ENCODE measurements at places on chromosomes 2 and 18.
A peak's percentile ranks its signal among the peaks of the same experiment; 100 is the strongest.

DNA sequence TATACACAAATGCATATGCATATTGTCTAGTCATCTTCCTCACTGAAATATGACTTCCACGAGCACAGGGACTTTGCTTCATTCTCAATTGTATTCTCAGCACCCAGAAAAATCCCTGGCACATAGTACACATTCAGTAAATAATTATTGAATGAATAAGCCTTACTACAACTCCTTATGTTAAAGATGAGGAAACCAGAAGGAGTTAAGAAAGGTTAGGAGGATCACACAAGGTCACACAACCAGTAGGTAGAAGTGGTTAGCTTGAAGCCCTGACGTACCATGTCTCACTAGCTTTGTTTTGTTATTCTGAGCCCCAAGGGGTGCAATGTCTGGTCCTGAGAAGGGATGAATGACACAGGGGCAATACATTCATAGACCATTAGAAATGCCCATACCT is 220.9 kb upstream of the PID1 start:
- no peaks in the 10 kb centered on the region for H3K4me1 ChIP-seq
- no peak for DNase-seq
- H3K4me3 ChIP-seq: no peak overlapping the region

DNA sequence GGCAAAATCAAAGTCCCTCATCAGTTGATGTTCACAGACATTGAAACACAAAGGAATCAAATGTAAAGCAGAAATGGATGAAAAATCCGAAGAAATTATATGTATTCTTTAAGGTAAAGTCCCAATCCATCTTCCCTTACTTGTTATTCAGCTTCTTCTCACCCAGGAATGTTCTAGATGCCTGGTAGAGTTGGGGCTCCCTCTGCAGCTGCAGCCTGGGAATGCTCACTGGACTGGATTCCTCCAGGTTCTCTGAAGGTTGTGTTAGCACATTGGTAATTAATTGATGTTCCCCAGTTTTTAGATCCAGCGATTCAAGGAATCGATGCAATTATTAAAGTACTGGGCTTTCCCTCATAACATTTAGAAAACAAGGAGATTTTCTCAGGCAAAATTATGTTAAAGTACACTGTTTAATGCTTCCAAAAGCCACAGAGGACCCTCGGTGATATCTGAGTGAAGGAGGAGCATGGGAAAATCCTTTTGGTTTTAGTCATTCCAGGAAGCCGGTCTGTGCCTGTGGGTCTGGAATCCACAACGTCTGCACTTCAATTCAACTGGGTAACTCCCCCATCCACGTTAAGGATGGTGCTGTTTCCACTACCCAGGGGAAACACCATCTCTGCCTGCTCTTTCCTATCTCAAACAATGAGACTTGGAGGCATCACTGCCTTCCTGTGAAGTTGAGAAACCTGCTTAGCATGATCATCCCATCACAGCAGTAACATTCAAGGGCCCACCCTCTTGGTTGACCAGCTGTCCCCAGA is 22.0 kb downstream of the NTSR2 start:
- H3K36me3 ChIP-seq: peaks cover 1% of the 10 kb centered on the region
- H3K27ac ChIP-seq: no peak overlapping the region
- no peaks in the 10 kb centered on the region for H3K4me1 ChIP-seq
- no peak overlapping the region for H3K4me3 ChIP-seq
- no peaks in the 10 kb centered on the region for H3K27me3 ChIP-seq
- DNase-seq: peak; percentile 73

GRCh38 chr2:187081461-187081860 is 232.5 kb upstream of the ZSWIM2 start:
- H3K36me3 ChIP-seq: no peaks in the 10 kb centered on the region
- H3K27ac ChIP-seq: no peak overlapping the region
- no peaks in the 10 kb centered on the region for H3K4me1 ChIP-seq
- H3K27me3 ChIP-seq: no peaks in the 10 kb centered on the region
- no peak for DNase-seq

GRCh38 chr18:6949800-6950586 is 167.6 kb downstream of the LAMA1 start:
- no peaks in the 10 kb centered on the region for H3K27me3 ChIP-seq
- peaks cover 5% of the 10 kb centered on the region for H3K4me1 ChIP-seq
- peak; percentile 33 for DNase-seq
- no peak overlapping the region for H3K27ac ChIP-seq
- H3K36me3 ChIP-seq: peaks cover 12% of the 10 kb centered on the region

- H3K4me1 ChIP-seq: peaks cover 6% of the 10 kb centered on the region
- DNase-seq: peak; percentile 96
- peak overlapping the region; percentile 90 for H3K27ac ChIP-seq
- no peak overlapping the region for H3K4me3 ChIP-seq
- H3K36me3 ChIP-seq: no peaks in the 10 kb centered on the region
- no peaks in the 10 kb centered on the region for H3K27me3 ChIP-seq
Measured at GRCh38 chr2:208906330-208906729, 499.7 kb downstream of the PTH2R start.

DNA sequence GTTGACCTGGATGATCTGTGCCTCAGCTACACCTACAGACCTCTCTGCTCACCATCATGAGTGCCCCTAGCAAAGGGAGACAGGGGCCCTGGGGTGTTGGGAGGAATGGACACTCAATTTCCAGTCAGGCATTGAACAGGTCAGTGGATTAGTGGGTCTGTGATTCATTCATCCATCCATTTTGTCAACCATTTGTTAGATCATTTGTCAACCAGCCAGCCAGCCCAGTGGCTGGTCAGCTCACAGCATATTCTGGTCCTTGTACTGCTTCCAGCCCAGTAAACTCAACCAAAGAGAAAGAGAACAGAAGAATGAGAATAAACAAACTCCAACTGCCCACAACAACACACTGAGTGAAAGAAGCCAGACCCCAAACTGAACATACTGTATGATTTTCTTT is 4.6 kb upstream of the KLF11 start:
- H3K27ac ChIP-seq: no peak overlapping the region
- no peaks in the 10 kb centered on the region for H3K4me1 ChIP-seq
- H3K36me3 ChIP-seq: no peaks in the 10 kb centered on the region

DNA sequence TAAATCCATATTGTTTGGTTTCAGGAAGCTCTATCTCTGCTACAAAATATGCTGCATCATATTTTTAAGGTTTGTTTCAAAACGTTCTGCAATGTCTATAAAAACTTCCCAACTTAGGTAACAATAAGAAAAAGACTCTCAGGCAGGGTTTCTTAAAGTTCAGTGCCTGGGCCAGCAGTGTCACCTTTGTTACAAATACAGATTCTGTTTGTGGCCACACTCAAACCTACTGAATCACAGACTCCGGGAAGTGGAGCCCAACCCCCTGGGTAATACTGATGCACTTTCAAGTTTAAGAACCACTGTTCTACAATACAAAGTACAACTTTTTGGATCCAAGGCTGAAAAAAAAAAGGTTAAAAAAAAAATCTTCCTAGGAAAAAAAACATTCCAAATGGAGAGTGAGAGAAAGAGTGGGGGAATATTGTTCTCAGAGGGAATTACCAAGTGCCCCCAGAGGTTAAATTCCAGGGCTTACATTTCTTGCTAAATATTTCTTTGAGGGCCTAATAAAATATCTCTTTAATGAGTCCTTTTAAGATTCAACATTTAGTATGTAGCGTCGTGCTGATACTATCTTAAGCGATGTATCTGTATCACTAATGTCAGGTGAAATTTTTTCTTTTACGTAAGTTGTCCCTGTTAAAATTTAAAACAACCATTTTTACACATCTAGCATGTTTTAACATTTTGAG is 476.7 kb downstream of the TXNL1 start:
- H3K36me3 ChIP-seq: no peaks in the 10 kb centered on the region
- DNase-seq: no peak
- H3K4me1 ChIP-seq: no peaks in the 10 kb centered on the region

DNA sequence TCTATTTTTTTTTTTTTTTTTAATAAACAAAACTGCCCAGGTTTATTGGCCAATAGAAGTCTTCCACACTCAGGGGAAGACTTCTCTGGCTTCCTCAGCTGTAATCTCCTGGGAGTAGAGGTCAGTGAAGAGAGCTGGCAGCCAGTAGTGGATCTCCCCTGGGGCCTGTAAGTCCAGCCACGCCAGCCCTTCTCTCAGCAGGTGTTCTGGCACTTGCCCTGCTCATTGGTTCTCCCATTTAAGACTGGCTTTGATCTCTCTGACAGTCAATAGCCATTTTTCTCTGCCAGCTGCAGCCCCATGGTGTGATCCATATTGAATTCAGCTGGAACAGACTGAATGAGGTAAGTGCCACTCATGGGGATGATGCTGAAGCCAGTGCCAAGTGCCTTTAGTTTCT is 170.6 kb upstream of the SPHKAP start:
- no peaks in the 10 kb centered on the region for H3K27me3 ChIP-seq
- peak; percentile 3 for DNase-seq
- no peaks in the 10 kb centered on the region for H3K36me3 ChIP-seq

DNA sequence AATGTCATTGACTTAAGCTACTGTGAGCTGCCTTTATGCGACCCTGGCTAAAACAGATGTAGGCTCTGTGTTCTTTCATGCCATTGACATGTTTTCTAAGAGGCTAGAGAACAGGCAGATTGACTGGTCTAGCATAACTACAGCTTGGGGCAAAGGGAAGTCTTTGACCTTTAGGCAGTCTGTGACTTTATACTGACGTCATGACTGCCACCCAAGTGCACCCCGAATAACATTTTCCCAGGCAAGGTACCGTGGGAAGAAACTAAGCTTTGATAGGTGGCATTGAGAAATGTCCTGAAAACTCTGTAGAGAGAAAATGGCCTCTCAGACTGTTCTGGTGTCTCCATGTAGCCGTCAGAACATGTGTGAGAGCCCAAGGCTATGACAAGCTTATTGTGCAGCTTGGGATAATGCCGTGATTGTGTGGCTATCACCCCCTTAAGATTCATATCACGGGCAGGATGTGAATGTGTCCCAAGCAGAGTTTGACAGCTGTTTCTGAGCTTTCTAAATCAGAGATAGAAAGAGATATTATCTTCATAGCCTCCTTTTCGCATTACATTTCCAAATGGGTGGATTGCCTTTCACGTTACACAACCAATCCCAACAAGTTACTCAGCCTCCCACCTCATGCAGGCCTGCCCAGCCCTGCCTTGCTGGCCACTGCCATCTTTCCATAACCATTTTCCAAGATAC is 672.2 kb upstream of the ACVR2A start:
- no peaks in the 10 kb centered on the region for H3K4me1 ChIP-seq
- H3K4me3 ChIP-seq: no peak overlapping the region
- no peaks in the 10 kb centered on the region for H3K27me3 ChIP-seq

DNA sequence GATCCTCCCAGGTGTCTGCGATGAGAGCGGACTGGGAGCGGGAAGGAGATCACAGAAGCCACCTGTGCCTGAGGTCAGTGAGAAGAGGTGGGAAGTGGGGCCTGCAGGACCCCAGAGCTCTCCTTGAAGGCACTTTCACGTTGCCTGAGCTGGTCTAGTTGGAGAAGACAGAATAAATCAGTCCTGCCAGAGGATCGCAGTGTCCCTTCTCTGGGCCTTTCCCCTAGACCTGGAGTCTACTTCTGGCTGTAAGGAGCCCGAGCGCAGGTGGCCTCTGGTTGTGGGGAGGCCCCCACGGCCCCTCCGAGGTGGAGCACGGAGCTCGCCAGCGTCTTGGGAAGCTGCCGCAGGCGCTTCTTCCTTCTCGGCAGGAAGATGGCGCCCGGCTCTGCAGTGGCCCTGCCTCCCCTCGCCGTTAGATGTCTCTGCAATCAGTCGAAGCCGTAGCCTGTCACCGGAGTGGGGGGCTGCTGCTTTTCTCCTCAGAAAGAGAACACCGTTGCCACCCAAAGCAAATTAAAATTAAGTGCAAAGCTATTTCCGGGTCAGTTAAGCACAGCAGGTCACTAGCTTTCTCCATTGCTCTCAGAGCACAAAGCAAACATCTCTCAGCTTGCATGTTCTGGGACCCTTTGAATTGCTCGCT is 212.0 kb upstream of the MYT1L start:
- no peaks in the 10 kb centered on the region for H3K36me3 ChIP-seq
- H3K27me3 ChIP-seq: no peaks in the 10 kb centered on the region

- H3K4me1 ChIP-seq: peaks cover 13% of the 10 kb centered on the region
- no peak overlapping the region for H3K4me3 ChIP-seq
- no peak overlapping the region for H3K27ac ChIP-seq
- no peak for DNase-seq
- H3K36me3 ChIP-seq: no peaks in the 10 kb centered on the region
Measured at GRCh38 chr2:128421286-128421685, 102.6 kb upstream of the HS6ST1 start.

- H3K27me3 ChIP-seq: no peaks in the 10 kb centered on the region
- peak; percentile 57 for DNase-seq
- H3K27ac ChIP-seq: no peak overlapping the region
- H3K4me3 ChIP-seq: no peak overlapping the region
- no peaks in the 10 kb centered on the region for H3K36me3 ChIP-seq
Measured at GRCh38 chr2:12950957-12951656, 234.4 kb downstream of the TRIB2 start.

GRCh38 chr2:203662951-203663350 is 43.5 kb upstream of the CD28 start:
- no peaks in the 10 kb centered on the region for H3K4me1 ChIP-seq
- H3K27ac ChIP-seq: no peak overlapping the region
- no peaks in the 10 kb centered on the region for H3K27me3 ChIP-seq
- H3K4me3 ChIP-seq: no peak overlapping the region
- DNase-seq: no peak

- H3K4me3 ChIP-seq: no peak overlapping the region
- no peak for DNase-seq
- no peaks in the 10 kb centered on the region for H3K27me3 ChIP-seq
- no peaks in the 10 kb centered on the region for H3K4me1 ChIP-seq
Measured at GRCh38 chr2:28400419-28400818, 7.8 kb downstream of the FOSL2 start.

- no peaks in the 10 kb centered on the region for H3K36me3 ChIP-seq
- no peak overlapping the region for H3K27ac ChIP-seq
- H3K4me3 ChIP-seq: no peak overlapping the region
- H3K27me3 ChIP-seq: no peaks in the 10 kb centered on the region
- no peak for DNase-seq
Measured at GRCh38 chr2:3039188-3040065, 338.2 kb downstream of the EIPR1 start.

DNA sequence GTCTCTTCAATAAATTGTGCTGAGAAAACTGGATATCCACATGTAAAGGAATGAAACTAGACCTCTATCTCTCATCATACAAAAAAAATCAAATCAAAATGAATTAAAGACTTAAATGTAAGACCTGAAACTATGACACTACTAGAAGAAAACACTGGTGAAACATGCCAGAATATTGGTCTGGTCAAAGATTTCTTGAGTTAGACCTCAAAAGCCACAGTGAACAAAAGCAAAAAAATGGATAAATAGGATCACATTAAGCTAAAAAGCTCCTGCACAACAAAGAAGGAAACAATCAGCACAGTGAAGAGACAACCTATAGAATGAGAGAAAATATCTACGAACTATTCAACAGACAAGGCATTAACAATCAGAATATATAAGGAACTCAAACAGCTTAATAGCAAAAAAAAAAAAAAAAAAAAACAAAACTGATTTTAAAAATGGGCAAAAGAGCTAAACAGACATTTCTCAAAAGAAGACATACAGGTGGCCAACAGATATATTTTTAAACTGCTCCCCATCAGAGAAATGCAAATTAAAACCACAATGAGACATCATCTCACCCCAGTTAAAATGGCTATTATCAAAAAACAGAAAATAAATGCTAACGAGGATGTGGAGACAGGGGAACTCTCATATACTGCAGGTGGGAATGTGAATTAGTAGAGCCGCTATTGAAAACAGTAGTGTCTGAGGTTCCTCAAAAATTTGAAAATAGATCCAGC is 66.3 kb downstream of the NCKAP1 start:
- H3K27ac ChIP-seq: no peak overlapping the region
- no peaks in the 10 kb centered on the region for H3K4me1 ChIP-seq
- H3K27me3 ChIP-seq: no peaks in the 10 kb centered on the region

All from mesendoderm (in vitro differentiated cells).